Stimulated activated CD4-positive, alpha-beta T cell treated with anti-CD3 and anti-CD28 coated beads, Interleukin-1b, Interleukin-23, amount 100 ng/mL, for 1 hour (primary cell): ENCODE measurements at places on chromosomes 11 and 22.

- no peak for DNase-seq
Observed at GRCh38 chr11:60080535-60080934, 7.9 kb upstream of the MS4A2 start.

DNA sequence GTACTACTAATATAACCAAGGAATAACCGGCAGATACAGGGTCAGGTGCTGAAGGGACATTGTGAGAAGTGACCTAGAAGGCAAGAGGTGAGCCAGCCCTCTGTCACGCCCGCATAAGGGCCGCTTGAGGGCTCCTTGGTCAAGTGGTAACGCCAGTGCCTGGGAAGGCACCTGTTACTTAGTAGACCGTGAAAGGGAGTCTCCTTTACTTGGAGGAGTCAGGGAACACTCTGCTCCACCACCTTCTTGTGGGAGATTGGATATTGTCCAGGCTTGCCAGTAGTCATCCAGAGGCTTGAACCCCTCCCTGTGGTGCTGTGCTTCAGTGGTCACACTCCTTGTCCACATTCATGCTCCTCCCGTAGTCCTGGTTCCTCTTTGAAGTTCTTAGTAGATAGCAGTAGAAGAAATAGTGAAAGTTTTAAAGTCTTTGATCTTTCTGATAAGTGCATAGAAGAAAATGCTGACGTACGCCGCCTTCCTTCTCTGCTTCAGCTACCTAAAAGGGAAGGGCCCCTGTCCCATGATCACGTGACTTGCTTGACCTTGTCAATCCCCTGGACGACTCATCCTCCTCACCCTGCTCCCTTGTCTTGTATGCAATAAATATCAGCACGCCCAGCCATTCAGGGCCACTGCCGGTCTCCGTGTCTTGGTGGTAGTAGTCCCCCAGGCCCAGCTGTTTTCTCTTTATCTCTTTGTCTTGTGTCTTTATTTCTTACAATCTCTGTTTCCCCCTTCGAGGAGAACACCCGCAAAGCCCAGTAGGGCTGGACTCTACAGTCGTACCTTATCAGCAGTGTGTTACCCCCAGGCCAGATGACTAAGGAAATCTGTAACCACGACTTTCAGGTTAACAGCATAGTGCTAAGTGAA is 6.1 kb downstream of the NUP50 start:
- DNase-seq: no peak

- no peak for DNase-seq
Observed at GRCh38 chr11:102010776-102011494, 36.3 kb upstream of the CFAP300 start.

GRCh38 chr11:84648471-84648870 is 978.7 kb downstream of the DLG2 start:
- no peak for DNase-seq
